ENCODE measurements at places on chromosomes 16 and 17.

DNA sequence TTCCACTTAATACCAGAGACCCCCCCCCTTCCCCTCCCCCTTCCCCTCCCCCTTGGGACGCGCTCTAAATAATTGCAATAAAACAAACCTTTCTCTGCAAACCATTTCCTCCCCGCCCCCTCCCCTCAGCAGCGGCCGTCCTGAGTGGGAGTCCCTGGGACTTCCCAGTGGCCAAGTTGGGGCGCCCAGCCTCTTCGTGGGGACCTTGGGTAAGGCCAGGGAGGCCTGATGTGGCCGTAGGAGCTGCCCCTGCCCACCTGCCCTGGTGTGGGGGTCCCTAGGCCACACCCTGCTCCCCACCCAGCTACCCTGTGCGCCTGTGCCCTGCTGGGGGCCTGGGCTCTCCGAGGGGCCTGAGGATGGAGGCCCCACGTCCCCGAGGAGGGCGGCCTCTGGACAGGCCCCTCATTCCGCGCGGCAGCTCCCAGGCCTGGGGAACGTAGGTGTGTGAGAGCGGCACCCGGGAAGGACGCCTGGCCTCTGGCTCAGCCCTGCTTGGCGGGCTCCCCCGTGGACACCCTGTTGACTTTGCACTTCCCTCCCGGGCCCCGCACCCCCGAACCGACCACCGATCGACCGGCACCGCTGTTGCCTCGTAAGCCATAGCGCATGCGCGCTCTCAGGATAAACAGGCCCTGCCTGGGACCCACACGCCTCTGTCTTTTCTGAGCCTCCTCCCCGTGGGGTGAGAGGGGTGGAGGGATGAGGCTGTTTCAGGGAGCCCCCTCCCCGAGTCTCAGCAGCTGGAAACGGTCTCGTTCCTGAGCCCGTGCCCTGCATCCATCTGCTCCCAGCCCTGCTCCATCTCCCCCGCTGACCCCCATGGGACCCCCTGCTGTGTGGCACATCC, 9.0 kb downstream of the NTHL1 start:
- no peak for DNase-seq

DNA sequence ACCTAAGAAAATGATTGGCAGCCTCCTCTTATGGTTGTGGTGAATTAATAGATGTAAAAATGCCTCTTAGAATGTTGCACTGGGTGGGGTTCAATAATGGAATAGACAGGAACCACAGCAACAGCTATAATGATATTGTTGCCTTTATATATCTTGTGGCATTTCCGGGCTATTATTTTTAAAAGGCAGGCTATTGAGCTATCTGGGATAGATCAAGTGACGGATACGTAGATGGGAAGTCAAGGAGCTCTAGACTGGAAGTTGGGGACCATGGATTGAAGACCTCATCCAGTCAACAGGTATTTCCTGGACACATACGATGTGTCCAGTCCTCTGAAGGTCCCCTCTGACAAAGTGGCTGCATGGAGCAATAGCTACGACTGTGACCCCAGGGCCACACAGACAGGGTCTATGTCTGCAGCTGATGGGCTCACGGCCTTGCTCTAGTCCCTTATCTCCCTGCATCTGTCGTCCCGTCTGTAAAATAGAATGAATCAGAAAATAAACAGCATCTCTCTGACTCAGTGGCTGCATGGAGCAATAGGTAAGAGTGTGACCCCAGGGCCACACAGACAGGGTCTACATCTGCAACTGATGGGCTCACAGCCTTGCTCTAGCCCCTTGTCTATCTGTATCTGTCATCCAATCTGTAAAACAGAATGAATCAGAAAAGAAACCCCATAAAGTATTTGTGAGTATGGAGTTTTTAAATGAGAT, 117.7 kb upstream of the FOXF1 start:
- no peak for DNase-seq

- DNase-seq: no peak
Measured at GRCh38 chr17:29212681-29213121, 32.5 kb upstream of the MYO18A start.

DNA sequence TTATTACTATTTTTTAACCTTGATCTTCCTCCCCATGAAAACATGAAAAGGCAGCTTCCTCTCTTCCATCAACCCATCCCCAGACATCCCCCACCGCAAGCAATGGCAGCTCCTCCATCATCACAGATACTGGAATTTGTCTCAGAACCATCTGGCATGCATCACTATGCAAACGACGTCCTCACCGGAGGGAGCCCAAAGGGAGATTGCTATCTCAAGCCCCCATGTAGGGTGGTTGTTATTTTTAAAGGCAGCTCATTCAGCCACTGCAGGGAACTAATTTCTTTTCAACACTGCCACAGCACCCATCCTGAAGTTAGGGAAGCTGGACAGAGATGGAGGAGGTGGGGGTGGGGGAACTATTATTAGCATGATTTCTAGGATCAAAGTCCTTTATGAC, 222.5 kb downstream of the FOXL1 start:
- no peak for DNase-seq

GRCh38 chr17:75478508-75478907, 22.1 kb downstream of the TMEM94 start:
- no peak for DNase-seq

DNA sequence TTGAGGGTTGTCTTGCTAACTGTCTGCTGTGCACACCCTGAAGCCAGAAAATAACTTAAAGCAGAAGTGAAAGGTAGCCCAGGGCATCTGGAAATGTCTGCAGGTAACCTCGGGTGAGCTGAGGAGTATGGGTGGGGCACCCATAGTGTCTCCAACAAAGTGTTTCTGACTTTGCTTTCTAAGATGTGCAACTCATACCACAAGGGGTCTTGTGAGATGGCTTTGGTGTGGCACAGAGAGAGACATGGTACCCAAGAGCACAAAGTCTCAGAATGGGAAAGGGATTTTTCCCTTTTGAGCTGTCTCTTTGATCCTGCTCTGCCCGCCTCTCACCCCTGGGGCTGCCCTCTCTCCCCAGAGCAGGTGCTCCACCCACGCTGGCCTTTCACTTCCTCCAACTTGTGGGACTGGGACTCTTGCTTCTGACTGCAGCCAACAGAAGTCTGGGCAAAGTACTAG, 6.9 kb downstream of the CHD9 start:
- no peak for DNase-seq

GRCh38 chr17:71975331-71975801, 145.5 kb upstream of the SOX9 start:
- no peak for DNase-seq

GRCh38 chr17:29749045-29749825, 126.5 kb upstream of the CORO6 start:
- DNase-seq: no peak

GRCh38 chr16:4489030-4489429, 12.8 kb downstream of the HMOX2 start:
- no peak for DNase-seq

GRCh38 chr17:65531256-65532100, 30.0 kb downstream of the AXIN2 start:
- no peak for DNase-seq

GRCh38 chr17:50265212-50265611, 9.1 kb upstream of the TMEM92 start:
- no peak for DNase-seq

DNA sequence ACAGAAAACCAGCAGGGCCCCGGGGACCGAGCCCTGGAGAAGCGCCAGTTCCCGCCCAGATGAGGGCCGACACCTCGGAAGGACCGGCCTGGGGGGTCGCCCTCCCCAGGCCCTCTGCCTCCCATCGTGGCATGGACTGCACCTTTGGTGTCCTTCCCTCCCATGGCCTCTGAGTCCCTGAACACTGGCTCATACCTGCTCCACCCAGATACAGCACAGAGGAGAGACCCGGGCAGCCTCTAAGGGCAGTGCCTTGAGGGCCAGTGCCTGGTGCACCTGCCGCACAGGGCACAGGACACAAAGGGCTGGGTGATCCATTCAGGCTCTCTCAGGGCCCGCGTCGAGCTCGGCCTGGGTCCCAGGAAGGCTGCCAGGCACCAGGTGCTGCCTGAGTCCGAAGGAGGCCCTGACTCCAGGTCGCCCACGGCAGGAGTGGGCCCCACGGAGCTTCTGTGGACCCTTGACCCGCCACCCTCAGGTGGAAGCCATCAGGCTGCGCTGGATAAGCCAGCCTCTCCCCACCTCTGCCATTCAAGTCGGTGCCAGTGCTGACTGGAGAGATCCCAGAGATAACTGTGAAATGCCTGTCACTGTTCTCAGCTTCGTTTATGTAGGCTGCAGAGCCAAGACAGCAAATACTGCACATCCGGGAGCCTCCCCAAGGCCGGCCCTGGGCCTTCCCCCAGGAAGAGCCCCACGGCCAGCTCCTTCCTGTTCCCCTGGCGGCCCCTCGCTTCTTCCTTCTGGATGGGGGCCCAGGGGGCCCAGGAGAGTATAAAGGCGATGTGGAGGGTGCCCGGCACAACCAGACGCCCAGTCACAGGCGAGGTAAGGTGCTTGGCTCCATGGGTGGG, at the start of gene ZG16B:
TSS of gene ZG16B (plus strand) at position 803 of the 854 bp plus-strand sequence. CDS start 139 bp downstream, outside the sequence.
- DNase-seq: no peak

GRCh38 chr16:86725401-86725800, 147.1 kb downstream of the FOXL1 start:
- DNase-seq: no peak

DNA sequence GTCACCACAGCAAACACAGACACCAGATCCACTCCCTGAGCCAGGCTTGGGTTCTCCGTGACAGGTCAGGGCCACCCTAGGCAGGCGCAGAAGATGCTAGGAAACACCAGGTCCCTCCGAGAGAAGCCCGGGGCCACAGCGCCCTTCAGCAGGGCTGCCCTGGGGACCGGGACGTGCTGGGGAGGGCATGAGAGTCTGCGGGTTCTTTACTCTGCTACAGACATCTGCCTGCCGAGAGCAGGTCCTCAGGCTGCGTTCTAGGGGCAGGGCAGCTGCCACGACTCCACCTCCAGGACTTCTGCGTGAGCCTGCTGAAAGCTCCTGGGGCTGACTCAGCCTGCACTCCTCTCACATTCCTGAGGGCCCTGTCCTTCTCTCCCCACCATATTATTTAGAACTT, 11.4 kb downstream of the MYLK3 start:
- DNase-seq: no peak

DNA sequence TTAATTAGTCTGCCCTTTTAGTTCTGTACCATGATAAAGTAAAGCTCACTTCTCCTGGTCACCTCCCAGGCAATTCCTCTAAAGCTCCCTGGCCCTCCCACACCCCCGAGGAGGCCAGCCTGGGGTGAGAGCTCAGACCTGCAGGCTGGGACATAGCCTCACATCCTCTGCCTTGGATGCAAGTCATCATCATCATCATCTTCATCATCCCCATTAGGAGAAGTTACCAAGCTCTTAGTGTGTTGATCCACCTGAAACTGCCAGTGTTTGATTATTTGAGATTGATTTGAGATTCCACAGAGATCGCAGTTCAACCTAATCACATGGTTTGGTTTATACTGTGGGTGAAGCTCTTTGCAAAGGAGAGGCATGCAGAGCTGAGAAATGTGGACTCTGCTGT, 197.5 kb downstream of the CYLD start:
- no peak for DNase-seq

DNA sequence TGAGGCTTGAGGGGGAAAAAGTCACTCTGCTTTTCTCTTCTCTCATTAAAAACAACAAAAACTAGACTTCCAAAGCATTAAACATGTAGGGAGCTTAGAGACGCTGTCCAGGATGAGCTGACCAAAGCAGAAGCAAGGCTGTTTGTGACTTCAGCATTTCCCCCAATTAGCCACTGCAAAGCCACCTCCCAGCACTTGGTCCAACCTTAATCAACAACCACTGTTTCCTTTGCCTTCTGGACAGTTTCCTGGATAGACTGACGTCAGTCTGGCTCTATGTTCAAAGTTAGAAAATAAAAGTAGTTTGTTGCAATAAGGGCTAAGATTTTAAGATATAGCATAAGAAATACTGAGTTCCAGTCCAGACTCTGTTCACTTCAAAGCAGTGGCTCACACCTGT, 3.1 kb downstream of the TMEM231 start:
- no peak for DNase-seq

- DNase-seq: no peak
Measured at GRCh38 chr16:53357208-53357586, 77.1 kb upstream of the RBL2 start.

GRCh38 chr16:75272097-75272551, 20.7 kb upstream of the BCAR1 start:
- no peak for DNase-seq

DNA sequence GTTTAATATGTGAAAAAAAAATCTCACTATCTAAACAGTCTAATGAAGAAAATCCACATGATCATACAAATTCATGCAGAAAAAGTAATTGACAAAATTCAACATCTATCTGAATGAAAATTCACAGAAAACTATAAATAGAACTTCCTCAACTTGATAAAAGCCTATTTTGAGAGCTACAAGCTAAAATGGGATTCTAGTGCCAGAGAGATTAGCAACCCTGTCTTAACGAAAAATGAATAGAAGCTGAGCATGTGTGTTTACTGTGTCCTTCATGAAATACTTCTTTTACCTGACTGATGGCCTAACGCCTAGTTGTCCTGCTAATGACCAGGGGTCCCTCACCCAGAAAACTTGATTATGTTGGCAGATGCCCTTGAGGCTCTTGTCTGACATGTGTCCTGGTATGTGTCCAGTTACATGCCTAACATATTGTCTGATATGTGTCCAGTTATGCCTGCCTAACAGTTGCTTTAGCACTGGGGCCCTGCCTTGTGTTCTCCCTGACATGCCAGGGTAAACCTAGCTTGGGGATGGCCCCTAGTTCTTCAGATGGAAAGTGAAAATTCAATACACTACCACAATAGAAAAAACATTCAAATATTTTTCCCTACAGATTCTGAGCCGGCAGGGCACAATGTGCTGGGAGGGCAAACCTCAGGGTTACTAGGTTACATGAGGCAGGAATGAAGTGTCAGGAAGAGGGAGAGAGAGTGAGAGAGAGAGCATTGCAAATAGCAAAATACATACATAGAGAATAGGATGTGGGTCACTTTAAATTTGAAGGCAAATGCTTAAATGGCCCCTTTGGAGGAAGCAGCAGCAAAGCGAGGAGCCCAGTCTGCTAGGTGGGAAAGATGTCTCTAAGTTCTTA, 834.0 kb downstream of the CDH11 start:
- DNase-seq: no peak

GRCh38 chr16:75599452-75600277, 23.4 kb downstream of the ADAT1 start:
- no peak for DNase-seq

DNA sequence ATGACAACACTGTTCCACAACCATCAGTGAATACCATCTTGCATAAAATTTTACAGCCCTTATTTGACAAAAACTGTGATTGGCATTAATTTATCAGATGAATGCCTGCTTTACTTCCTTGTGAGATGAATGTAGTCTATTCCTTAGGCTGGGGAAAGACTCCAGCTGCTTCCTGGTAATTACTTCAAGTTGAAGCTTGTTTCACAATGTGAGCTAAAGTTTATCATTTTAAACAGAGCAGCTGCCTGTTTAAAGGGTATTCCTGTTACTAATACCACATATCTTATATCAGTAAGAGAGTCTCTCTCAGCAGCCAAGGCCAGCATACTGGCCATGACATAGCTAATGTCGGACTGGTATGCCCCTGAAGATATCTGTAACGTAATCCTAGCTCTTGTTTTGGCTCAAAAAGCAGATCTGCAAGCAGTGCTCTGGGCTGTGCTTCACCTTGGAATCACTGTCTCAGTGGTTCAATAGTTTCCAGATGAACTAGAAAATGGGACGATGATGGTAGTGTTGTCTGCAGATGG, 13.2 kb upstream of the ARL2BP start:
- no peak for DNase-seq
